ENCODE measurements at places on chromosomes 3 and 15.

- no peak for DNase-seq
These were observed 98.3 kb downstream of the ANO10 start for GRCh38 chr3:43523454-43524053.

DNA sequence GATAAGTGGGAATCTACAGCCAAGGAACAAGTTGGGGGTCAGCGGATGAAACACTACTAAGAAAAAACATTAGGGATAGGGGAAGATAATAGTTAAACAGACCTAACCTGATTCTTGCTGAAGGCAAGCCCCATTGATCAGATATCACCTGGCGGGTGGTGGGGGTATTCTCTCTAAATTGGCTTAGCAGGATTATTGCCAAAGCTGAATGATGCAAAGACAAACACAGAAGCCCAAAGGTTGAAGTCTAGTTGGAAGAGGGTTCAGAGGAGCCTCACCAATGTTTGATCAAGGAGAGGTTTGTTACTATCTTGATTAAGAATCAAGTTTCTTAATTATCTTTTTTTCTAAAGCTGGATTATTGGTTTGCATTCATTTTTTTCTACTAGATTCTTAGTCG is 371.9 kb upstream of the CNTN4 start:
- no peak for DNase-seq

DNA sequence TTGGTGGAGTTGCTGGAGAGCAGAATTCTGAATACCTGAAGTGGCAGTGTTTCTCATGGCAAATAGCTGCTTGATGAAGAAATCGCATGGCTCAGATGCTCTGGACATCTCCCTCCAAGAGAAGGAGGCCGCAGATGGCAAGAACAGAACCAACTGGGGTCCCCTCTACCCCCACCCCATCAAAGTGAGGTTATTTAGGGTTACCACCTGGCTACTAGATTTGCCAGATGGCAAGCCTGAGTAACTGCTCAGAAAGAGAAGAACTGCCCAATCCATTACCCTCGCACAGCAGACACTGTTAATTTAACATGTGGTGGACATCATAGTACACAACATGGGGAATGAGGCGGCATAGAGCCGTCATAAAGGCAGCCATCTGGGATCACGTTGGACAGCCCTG is 30.5 kb upstream of the LIPC start:
- no peak for DNase-seq

GRCh38 chr15:67796196-67797127 is 28.8 kb upstream of the SKOR1 start:
- DNase-seq = no peak

DNA sequence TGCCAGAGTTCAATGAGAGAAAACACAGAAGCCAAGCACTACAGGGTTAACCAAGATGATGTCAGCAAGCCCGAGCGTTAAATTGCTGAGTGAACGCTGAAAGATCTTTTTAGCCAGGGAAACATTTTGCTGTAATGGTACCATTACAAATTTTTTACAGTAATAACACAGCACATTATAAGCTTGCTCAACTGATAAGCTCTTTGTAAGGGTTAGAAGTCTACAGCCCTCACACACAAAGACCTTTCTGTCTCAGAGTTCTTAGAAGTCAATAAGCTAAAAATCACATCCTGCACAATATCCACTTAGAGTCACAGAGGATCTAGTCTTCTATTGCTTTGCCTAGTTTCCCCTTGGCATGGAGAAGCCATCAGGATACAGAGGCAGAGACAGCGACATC is 29.9 kb downstream of the CHSY1 start:
- no peak for DNase-seq

- no peak for DNase-seq
These were observed 30.0 kb upstream of the MINAR1 start for GRCh38 chr15:79402136-79402535.

Data from MV-4-11 (cell line).